ENCODE measurements at places on chromosomes 3 and 15.

DNA sequence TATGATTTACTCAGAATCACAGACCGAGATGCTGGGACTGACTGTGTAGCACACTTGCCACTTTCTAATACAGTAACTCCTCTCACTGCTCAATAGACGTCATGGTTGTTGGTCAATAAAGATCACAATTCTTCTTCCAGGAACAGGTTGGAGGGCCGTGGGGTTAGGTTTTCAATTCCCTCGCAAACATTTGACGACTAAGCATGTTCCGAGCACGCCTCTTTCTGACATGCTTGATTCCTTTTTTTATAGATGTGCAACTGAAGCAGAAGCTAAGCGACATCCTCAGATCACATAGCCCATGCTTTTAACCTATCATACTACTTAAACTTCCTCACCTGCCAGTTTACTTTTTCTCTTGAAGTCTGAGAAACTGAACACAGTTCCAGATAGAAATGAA lies 61.0 kb downstream of the GRM7 start:
- no peak overlapping the region for H3K27ac ChIP-seq
- no peaks in the 10 kb centered on the region for H3K36me3 ChIP-seq
- no peaks in the 10 kb centered on the region for H3K27me3 ChIP-seq
- no peaks in the 10 kb centered on the region for H3K4me1 ChIP-seq
- H3K4me3 ChIP-seq: no peak overlapping the region

- no peak overlapping the region for H3K4me3 ChIP-seq
- no peak for DNase-seq
- peaks cover 25% of the 10 kb centered on the region for H3K4me1 ChIP-seq
- no peaks in the 10 kb centered on the region for H3K27me3 ChIP-seq
- H3K27ac ChIP-seq: no peak overlapping the region
- H3K36me3 ChIP-seq: no peaks in the 10 kb centered on the region
Observed at GRCh38 chr3:150376001-150376848, 31.9 kb upstream of the TSC22D2 start.

DNA sequence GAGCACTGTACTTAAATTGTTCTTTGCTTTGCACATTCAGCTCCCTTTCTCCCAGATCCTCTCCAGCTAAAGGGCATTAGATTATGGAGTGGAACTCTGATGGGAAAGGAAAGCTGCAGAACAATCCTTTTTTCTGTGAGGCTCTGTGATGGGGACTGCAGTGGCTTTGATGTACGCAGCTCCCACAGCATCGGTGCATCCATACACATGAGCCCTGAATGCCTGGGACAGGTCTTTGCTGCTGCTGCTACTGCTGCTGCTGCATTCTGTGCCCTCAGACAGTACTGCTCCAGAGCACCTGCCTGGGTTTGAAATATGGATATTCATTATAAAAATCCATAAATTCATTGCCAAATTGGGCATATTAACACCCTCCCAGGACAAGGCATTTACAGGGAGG lies 164.4 kb downstream of the WDR76 start:
- peaks cover 3% of the 10 kb centered on the region for H3K4me1 ChIP-seq
- DNase-seq: no peak
- no peak overlapping the region for H3K4me3 ChIP-seq
- no peaks in the 10 kb centered on the region for H3K27me3 ChIP-seq
- no peak overlapping the region for H3K27ac ChIP-seq
- no peaks in the 10 kb centered on the region for H3K36me3 ChIP-seq

- no peak overlapping the region for H3K4me3 ChIP-seq
- no peak for DNase-seq
- peaks cover 23% of the 10 kb centered on the region for H3K4me1 ChIP-seq
- H3K36me3 ChIP-seq: no peaks in the 10 kb centered on the region
- H3K27ac ChIP-seq: peak overlapping the region; percentile 45
- H3K27me3 ChIP-seq: no peaks in the 10 kb centered on the region
Observed at GRCh38 chr3:184942735-184943134, 130.8 kb downstream of the VPS8 start.

GRCh38 chr15:83270176-83270575 lies 14.3 kb downstream of the BNC1 start:
- no peaks in the 10 kb centered on the region for H3K27me3 ChIP-seq
- no peak for DNase-seq
- H3K4me3 ChIP-seq: no peak overlapping the region
- H3K36me3 ChIP-seq: no peaks in the 10 kb centered on the region
- H3K4me1 ChIP-seq: no peaks in the 10 kb centered on the region

GRCh38 chr3:129282727-129283327 lies 4.2 kb downstream of the HMCES start:
- H3K4me1 ChIP-seq: peaks cover 5% of the 10 kb centered on the region
- H3K27ac ChIP-seq: no peak overlapping the region
- no peak overlapping the region for H3K4me3 ChIP-seq
- no peaks in the 10 kb centered on the region for H3K27me3 ChIP-seq

DNA sequence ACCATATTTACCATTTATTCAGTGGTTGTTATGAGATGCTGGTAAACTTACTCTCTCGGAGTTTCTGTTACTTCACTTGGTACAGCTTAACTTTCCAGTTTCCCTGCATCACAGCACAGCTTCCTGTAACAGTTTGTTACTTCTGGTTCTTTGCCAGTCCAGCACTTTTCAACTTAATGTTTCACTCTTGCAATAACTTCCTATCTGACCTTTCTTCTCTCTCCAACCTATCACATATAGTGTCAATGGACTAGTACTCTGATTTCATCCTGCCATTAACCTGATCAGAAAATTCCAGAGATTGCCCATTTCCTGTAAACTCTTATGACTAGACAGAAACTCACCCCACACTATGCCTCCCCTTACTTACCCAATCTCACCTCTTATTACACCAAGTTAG lies 3.9 kb upstream of the ATP11B start:
- no peak for DNase-seq
- no peaks in the 10 kb centered on the region for H3K36me3 ChIP-seq
- peaks cover 30% of the 10 kb centered on the region for H3K27me3 ChIP-seq
- H3K27ac ChIP-seq: no peak overlapping the region
- no peaks in the 10 kb centered on the region for H3K4me1 ChIP-seq
- H3K4me3 ChIP-seq: no peak overlapping the region

- no peak overlapping the region for H3K4me3 ChIP-seq
- no peak for DNase-seq
- no peak overlapping the region for H3K27ac ChIP-seq
- no peaks in the 10 kb centered on the region for H3K27me3 ChIP-seq
- no peaks in the 10 kb centered on the region for H3K36me3 ChIP-seq
Observed at GRCh38 chr3:110456438-110457138, 615.0 kb upstream of the NECTIN3 start.

GRCh38 chr15:38088971-38089370 lies 154.5 kb downstream of the TMCO5A start:
- H3K4me3 ChIP-seq: no peak overlapping the region
- no peaks in the 10 kb centered on the region for H3K27me3 ChIP-seq
- no peaks in the 10 kb centered on the region for H3K36me3 ChIP-seq
- H3K27ac ChIP-seq: no peak overlapping the region

DNA sequence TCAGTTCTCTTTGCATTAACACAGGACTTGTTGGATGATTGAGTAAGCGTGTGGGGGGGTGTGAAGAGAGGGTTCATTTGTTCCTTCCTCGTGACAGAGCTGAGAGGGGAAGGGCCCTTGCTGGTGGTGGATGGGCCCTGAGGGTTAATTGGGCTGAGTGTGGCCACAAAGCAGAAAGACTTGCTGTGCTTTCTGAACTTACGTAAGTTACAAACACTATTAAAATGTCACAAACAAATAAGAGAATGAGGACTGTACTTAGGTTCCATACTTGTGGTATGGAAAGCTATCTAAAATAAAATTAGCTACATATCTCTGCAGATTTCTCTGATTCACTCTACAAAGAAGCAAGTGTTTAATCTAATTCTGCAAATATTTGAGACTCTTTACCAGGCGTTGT lies 231.3 kb downstream of the LPP start:
- H3K27me3 ChIP-seq: no peaks in the 10 kb centered on the region
- H3K27ac ChIP-seq: no peak overlapping the region
- H3K4me3 ChIP-seq: no peak overlapping the region
- peaks cover under 1% of the 10 kb centered on the region for H3K4me1 ChIP-seq
- no peaks in the 10 kb centered on the region for H3K36me3 ChIP-seq

DNA sequence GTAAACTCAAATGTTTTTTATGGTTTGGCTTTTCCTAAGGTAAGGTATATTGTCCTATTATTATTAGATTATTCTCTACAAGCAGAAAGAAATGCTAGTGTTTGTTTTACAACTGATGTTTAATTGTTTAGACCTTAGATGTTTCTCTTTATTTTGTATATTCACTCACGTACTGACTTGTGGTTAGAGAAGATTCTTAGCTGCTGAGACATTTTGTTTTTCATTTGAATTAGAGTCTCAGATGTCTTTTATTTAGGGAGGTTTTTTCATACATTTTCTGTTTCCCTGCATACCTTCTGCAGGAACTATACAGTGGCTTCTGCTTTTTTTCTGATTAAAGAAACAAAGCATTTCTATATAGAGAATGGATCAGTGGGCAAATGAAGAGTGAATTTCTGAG lies 110.9 kb downstream of the MYRIP start:
- no peaks in the 10 kb centered on the region for H3K4me1 ChIP-seq
- H3K36me3 ChIP-seq: no peaks in the 10 kb centered on the region
- no peak overlapping the region for H3K4me3 ChIP-seq
- no peaks in the 10 kb centered on the region for H3K27me3 ChIP-seq
- H3K27ac ChIP-seq: no peak overlapping the region

- H3K27me3 ChIP-seq: no peaks in the 10 kb centered on the region
- H3K36me3 ChIP-seq: no peaks in the 10 kb centered on the region
- H3K4me3 ChIP-seq: no peak overlapping the region
- H3K4me1 ChIP-seq: peaks cover 22% of the 10 kb centered on the region
- no peak for DNase-seq
- peak overlapping the region; percentile 65 for H3K27ac ChIP-seq
Observed at GRCh38 chr3:123392368-123392767, 56.5 kb downstream of the ADCY5 start.

DNA sequence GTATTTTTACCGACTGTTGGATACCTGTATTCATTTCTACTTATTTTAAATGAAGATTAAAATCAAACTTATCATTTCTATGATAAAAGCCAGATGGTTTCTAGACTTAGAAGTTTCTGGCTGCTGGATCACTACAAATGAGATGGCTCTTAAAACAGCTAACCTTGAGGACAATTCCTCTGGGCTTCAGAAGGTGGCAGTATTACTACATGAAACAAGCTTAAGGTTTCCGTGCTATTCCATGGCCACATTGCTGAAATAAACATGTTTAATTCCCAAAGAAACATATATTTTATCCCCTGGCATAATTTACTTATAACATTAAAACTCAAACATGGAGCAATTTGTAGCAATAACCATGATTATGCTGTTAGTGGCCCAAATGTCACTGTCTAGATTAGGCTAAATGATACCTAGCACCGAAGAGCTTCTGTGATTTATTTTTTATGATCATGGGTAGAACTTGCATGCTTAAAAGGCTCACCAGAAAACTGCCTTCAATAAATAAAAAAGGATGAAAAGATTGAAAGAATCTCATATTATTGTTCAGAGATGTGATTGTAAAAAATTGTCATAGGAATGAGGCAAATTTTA lies 204.0 kb upstream of the NANOGP8 start:
- DNase-seq: peak; percentile 63
- H3K4me1 ChIP-seq: no peaks in the 10 kb centered on the region
- no peak overlapping the region for H3K27ac ChIP-seq
- no peaks in the 10 kb centered on the region for H3K36me3 ChIP-seq
- H3K27me3 ChIP-seq: no peaks in the 10 kb centered on the region
- H3K4me3 ChIP-seq: no peak overlapping the region

GRCh38 chr3:54837964-54838363 lies 89.9 kb downstream of the LRTM1 start:
- H3K27ac ChIP-seq: no peak overlapping the region
- H3K4me3 ChIP-seq: no peak overlapping the region
- no peaks in the 10 kb centered on the region for H3K36me3 ChIP-seq
- no peak for DNase-seq
- H3K27me3 ChIP-seq: no peaks in the 10 kb centered on the region

- peak overlapping the region; percentile 80 for H3K27ac ChIP-seq
- no peaks in the 10 kb centered on the region for H3K4me1 ChIP-seq
- DNase-seq: no peak
- no peaks in the 10 kb centered on the region for H3K36me3 ChIP-seq
- H3K4me3 ChIP-seq: peak overlapping the region; percentile 66
Observed at GRCh38 chr15:22839046-22839695, 705 bp downstream of the NIPA2 start.

GRCh38 chr3:142608631-142609030 lies 12.4 kb downstream of the PLS1 start:
- no peaks in the 10 kb centered on the region for H3K27me3 ChIP-seq
- no peaks in the 10 kb centered on the region for H3K36me3 ChIP-seq
- DNase-seq: no peak
- no peak overlapping the region for H3K27ac ChIP-seq

DNA sequence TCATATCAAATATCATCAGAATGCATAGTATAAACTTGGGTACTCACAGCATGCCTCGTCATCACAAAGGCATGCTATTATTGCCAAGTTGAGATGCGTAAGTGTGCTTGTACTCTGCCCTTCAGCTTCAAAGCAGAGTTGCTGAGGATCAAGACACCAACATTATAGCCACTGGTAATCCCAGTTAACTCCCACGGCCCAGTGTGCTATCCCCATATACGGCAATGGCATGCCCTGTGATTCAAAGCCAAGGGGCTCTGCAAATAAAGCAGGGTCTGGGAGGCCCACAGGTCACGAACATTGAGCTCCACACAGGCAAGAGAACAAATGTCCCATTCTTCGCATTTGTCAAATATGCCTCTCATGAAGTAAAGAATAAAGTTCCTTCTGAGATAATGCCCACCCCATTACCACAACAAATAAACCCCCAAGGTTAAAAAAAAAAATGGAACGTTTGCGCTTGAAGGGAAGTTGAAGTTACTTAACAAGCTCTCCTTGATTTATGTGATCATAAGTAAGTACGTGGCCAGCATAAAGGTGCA lies 298.1 kb upstream of the NECTIN3 start:
- no peak overlapping the region for H3K27ac ChIP-seq
- H3K36me3 ChIP-seq: no peaks in the 10 kb centered on the region
- no peak overlapping the region for H3K4me3 ChIP-seq
- DNase-seq: no peak
- H3K27me3 ChIP-seq: no peaks in the 10 kb centered on the region

DNA sequence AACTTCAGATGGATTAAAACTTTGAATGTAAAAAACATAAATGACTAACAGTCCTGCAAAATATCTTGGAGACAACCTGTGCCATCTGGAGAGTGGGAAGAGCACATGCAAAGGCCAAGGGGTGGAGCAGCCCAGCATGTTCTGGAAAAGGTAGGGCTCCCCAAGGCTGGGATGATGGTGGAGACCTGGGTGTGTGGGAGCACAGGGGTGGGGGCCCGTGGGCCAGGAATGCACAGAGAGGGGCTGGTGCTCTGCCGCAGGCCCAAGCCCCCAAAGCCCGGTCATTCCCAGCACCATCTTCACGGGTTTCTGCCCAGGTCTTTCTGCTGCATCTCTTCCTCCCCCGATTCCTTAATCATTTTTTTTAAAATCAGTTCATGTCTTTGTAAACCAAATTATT lies 9.7 kb upstream of the GATA2 start:
- H3K27me3 ChIP-seq: peaks cover 53% of the 10 kb centered on the region
- no peak for DNase-seq
- H3K4me3 ChIP-seq: no peak overlapping the region
- H3K27ac ChIP-seq: no peak overlapping the region

DNA sequence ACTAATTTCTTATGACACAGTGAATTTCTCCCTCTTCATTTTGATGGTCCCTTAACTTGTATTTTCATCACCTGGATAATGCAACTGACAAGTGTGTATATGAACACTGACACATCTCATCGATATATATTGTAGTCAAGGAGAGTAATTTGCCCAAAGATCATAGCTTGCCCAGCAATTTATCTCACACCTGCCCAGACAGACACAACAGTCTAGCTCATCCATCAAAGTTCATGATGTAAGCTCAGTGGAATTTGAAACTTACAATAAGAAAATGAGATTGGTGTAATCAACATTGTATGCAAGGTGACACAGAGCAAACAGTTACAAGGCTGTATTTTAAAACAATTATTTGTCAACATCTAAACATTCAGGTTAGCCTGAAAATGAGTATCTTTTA lies 805.8 kb downstream of the NAALADL2 start:
- H3K27me3 ChIP-seq: no peaks in the 10 kb centered on the region
- no peak for DNase-seq
- no peaks in the 10 kb centered on the region for H3K4me1 ChIP-seq

Measured in neural progenitor cell (in vitro differentiated cells).